ENCODE measurements at places on chromosomes 4 and X. TPM values are rescaled to one million over a fixed set of nuclear protein-coding genes. Genes with fewer than 3 reads are reported as not detected.

HEPH gene
- 13.9 TPM for total RNA-seq

CD40LG gene
- 0.33 TPM for total RNA-seq

TIGD4 gene
- 0.16 TPM for total RNA-seq

CACNA1F gene
- total RNA-seq, result 0.66 TPM

CSAG2 gene
- not detected for total RNA-seq

ADH1C gene
- 50.1 TPM for total RNA-seq

PIR gene
- total RNA-seq, result 14.4 TPM

KIF4A gene
- 0.15 TPM for total RNA-seq

PPEF2 gene
- not detected for total RNA-seq
